Memory B cell (primary cell): ENCODE measurements at places on chromosomes 12 and 14.

GRCh38 chr12:27119797-27120196 is 37.4 kb upstream of the C12orf71 start:
- no peak for DNase-seq

DNA sequence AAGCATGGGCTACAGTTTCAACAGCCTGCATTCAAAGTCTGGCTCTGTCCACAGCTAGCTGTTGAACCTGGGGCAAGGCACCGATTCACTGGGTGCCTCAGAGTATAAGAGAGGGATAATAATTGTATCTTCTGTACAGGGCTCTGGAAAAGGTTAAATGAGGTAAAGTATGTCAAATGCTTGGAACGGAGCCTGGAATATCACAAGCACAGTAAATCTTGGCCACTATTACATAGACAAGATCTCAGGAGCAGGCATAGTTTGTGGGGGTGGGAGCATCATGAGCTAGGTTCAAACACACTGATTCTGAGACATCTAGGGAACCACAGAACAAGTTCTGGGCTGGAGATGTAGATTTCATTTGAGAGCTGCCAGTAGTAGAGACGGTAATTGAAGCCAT is 203.7 kb upstream of the NUDT4 start:
- no peak for DNase-seq

- no peak for DNase-seq
Observed at GRCh38 chr12:71124835-71125460, 32.9 kb downstream of the TSPAN8 start.

GRCh38 chr14:100544506-100545141 is 42.6 kb downstream of the BEGAIN start:
- DNase-seq: no peak

DNA sequence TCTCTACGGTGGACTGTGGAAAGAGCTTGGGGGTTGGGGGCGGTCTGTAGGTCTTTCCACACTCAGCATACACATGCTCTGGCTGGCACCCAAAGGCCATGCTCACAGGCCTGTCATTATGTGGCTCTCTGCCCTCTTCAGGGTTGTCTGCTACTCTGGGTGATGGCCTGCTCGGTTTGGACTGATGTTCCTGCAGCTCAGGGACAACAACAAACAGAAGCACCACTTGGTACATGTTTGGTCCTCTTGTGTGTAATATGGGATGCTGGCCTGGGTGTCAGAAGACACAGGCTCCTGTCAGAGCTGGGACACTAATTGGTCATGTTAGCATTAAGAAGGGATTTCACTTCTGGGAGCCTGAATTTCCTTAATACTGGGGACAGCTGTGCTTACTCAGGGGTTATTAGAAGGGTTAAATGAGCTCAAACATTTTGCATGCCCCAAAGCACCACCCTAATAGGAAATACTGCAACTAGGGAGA is 32.7 kb upstream of the SELPLG start:
- DNase-seq: no peak

- no peak for DNase-seq
Observed at GRCh38 chr12:93137656-93138612, 208.8 kb upstream of the EEA1 start.

DNA sequence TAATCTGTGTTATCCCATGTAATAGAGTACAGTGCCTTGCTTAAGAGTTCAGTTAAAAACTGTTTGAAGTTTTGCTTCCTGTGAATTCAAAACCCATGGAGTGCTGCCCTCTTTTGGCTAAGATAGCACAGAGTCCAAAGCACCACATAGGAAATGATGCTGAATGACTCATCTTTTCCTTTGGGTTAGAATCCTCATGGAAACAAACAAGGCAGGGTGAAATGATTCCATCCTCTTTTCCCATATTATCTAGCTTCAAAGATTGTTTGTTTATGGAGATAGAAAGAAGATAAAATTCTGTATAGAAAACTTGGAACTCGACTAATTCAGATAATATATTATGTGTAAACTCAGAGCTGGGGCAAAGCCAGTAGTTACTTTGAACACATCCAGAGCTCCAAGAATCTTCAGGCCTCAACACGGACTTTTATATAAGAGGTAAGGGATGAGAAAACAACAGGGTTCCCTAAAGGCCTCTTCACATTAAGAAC is 87.4 kb downstream of the OTOGL start:
- peak; percentile 9 for DNase-seq

DNA sequence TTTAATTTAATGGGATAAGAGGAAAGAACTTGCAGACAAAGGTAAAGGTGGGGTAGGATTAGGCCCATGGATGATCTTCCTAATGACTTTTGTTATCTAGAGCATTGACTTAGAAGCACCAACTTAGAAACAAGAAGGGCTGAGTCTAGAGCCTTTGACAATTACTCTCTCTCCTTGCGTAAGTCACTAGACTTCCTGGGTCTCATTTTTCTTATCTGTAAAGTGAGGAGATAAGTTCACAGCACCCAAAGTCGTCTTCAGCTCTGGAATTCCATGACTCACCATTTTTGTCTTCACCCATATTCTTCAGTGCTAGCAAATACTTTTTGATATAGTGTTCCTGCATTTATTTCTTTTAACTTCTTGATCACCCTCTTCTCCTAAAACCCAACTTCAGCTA is 75.7 kb downstream of the SSPN start:
- DNase-seq: no peak

GRCh38 chr14:51644217-51644933 is 7.3 kb upstream of the FRMD6 start:
- DNase-seq: no peak

GRCh38 chr14:57057803-57058202 is 210.9 kb downstream of the EXOC5 start:
- DNase-seq: no peak

- DNase-seq: no peak
Observed at GRCh38 chr12:31813305-31813704, 84.5 kb upstream of the AMN1 start.

- no peak for DNase-seq
Observed at GRCh38 chr14:88379706-88380343, 5.6 kb upstream of the SPATA7 start.

DNA sequence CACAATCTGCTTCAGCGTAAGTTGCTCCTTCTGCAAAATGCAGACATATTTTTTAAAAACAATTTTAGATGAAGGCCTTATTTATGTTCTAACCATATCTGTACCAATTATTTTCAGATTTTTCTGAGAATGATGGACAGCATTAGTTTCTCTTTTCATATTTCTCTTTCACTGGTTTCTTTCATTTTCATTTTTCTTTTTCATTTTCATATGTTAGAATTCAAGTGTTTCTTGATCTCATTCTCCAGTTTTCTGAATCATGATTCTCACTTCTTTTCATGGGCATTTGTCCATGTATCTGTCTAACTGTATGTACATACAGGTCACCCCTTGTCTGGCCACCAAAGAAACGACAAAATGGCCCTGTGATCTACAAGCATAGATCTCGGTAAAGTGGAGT is 346.6 kb downstream of the NAV3 start:
- no peak for DNase-seq

GRCh38 chr12:25074113-25074512 is 120.8 kb downstream of the DNAI7 start:
- DNase-seq: no peak

GRCh38 chr12:27277846-27278260 is 33.8 kb downstream of the STK38L start:
- DNase-seq: no peak

- no peak for DNase-seq
Observed at GRCh38 chr14:55964821-55965220, 153.4 kb upstream of the PELI2 start.

DNA sequence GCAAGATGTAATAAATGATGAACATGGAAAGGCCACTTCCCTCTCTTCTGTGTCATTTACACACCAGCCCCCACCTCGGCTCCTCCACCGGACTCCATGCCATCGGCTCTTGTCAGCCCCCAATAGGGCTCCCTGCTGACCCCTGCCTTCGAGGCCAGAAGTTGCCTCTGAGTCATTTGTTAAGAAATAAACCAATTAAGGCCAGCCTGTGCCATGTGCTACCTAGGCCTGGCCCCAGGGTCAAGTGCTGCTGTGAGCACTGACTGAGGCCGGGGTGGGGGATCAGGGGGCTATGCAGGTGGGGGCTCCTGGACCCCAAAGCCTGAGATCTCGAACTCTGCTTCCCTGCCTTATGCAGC is 53.2 kb downstream of the TESC start:
- DNase-seq: no peak

- DNase-seq: no peak
Observed at GRCh38 chr14:29144621-29145020, 378.0 kb downstream of the FOXG1 start.

- no peak for DNase-seq
Observed at GRCh38 chr12:123028475-123028874, 48.0 kb downstream of the ARL6IP4 start.

DNA sequence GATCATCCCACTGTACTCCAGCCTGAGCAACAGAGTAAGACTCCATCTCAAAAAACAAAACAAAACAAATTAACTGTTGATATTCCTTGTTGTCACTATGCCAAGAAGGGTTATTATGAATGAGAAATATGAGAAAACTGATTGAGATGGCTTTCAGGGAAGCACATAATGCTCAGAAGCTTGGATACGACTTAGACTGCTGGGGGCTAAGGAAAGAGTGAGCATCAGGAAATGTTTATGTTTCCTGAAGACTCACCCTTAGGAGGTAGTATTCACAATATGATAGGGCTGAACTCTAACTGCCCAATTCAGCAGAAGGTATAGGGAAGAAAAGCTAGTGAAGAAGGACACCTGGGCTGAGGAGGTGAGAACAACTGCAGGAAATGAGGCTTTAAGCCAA is 6.3 kb downstream of the STYK1 start:
- DNase-seq: no peak

DNA sequence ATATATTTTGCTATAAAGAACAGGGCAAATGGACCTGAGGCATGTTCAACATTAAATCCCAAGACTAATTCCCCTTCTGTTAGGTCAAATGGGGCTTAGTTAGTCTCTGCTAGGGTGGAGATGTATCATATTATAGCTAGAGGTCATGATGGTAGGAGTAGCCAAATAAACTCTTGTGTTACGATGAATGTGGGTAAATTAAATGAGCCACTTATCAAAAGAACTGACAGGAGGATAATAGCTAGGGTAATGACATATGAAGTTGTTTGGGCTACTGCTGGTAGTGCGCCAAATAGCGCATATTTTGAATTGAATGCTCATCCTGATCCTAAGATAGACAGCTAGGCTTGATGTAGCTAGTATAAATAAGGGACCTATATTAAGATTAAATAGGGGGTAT is 445.0 kb downstream of the GXYLT1 start:
- no peak for DNase-seq

DNA sequence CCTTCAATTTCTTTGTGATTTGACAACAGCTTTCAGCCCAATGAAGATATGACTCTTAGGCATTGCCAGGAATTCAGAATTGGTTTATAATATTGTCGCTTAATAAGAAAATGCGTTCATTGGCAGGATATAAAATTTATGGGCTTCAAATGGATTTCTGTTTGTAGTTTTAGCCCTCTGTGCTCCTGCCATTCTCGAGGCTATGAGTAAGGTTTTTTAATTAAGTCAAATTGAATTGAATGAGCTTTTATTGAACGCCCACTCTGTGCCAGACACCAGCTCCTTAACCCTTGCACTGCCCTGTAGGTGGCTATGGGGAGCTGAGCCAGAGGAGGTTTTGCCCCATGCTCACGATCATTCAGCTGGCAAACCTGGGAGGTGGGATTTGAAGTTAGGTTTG is 115.1 kb downstream of the SLC25A47 start:
- no peak for DNase-seq

- no peak for DNase-seq
Observed at GRCh38 chr12:5000658-5001385, 42.9 kb upstream of the KCNA5 start.

- no peak for DNase-seq
Observed at GRCh38 chr14:100586403-100587085, 673 bp downstream of the BEGAIN start.

- no peak for DNase-seq
Observed at GRCh38 chr14:59116984-59117415, 71.5 kb upstream of the DAAM1 start.

GRCh38 chr12:99609455-99610181 is 37.9 kb upstream of the GARIN6 start:
- no peak for DNase-seq

GRCh38 chr14:71725922-71726579 is 206.2 kb upstream of the RGS6 start:
- no peak for DNase-seq

- no peak for DNase-seq
Observed at GRCh38 chr14:30211326-30211725, 283.7 kb upstream of the PRKD1 start.

- DNase-seq: peak; percentile 55
Observed at GRCh38 chr12:26122681-26123481, 2.0 kb downstream of the BHLHE41 start.

DNA sequence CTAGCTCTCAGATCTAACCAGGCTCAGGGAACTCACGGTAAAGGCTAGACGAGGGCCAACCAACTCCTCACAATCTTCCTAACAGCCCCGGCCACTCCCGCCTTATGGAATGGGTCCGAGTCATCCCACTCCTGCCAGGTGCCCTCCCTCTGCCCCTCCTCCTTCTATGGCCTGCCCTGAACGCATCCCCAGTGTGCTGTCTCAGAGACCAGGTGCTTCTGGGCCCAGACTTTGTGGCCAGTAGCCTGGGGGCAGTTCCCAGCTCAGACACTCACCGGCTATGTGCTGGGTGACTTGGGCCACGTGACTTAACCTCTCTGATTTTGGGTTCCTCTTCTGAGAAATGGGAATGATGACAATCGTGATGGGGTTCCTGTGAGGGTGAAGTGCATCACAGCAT is 22.5 kb downstream of the PAPLN start:
- DNase-seq: no peak

- DNase-seq: no peak
Observed at GRCh38 chr12:58728397-58728796, 191.9 kb downstream of the LRIG3 start.

GRCh38 chr12:131152587-131152986 is 198.9 kb downstream of the ADGRD1 start:
- no peak for DNase-seq

GRCh38 chr12:21823581-21823980 is 49.1 kb upstream of the KCNJ8 start:
- DNase-seq: no peak

GRCh38 chr12:5713599-5714081 is 231.4 kb downstream of the ANO2 start:
- no peak for DNase-seq

- DNase-seq: no peak
Observed at GRCh38 chr12:100229036-100229635, 28.5 kb downstream of the ACTR6 start.

DNA sequence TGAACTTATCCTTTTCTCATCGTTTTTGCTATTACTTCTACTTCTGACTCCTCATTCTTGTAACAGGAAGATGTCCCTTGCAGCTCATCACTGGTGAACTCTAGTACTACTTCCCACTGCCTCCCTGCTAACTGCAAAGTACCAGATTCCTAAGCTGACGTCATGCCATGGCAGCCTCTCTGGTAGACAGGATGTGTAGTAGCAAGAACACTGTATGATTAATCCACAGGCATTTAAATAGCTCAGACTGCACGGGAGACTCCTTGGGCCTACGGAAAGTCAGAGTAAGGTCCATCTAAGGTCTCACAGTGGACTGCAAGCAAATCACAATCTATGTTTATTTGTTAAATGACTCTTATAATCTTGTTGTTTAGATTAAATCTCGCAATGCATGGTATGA is 43.5 kb downstream of the DNAI7 start:
- no peak for DNase-seq
